Thyroid gland (tissue), 4 donors: ENCODE measurements at places on chromosomes 3 and 15.
A peak's percentile ranks its signal among the peaks of the same experiment; 100 is the strongest.

DNA sequence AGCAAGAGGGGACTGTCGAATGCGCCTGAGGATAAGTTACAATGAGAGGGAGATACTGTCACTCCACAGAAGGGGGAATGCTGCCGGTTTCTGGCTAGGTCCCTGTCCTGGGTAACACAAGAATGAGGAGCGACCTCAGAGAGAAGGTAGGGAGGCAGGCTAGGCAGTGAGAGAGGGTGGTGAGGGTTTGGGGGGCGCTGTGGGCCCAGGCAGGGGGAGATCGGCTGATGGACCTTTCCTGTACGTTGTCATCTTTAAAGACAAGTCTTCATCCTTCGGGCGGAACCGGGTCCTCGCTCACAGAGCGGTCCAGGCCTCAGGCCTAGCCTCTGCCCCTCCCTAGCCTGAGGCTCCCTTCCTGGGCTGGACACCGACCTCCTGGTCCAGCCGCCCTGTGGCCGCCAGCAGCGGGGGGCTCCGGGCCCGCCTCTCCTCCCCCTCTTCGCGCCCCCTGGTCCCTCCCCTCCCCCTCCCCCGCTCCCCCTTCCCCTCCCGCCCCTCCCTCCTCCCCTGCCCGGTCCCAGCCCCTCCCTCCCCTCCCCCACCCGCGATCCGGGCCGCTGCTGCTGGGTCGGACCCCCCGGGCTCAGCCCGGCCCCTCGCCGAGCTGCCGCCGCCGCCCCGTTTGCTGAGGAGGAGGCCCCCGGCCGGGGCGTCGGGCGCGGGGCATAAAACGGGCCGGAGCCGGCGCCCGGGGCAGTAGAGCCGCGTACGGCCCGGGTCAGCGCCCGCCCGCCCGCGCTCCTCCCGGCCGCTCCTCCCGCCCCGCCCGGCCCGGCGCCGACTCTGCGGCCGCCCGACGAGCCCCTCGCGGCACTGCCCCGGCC lies at the start of gene CHRD:
Gene CHRD, plus strand, starts transcription at position 697 of the 827 bp plus-strand sequence. CDS start 265 bp downstream, outside the sequence.
- DNase-seq = no peak

DNA sequence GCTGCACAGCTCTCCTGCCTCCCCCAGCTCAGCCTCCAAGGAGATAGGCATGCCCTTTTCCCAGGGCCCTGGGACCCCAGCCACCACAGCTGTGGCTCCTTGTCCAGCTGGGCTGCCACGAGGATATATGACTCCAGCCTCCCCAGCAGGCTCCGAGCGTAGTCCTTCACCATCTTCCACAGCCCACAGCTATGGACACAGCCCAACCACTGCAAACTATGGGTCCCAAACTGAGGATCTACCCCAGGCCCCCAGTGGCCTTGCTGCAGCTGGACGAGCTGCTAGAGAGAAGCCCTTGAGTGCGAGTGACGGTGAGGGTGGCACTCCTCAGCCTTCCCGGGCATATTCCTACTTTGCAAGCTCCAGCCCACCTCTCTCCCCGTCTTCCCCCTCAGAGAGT lies 20.5 kb upstream of the APEH start:
- no peak for DNase-seq

DNA sequence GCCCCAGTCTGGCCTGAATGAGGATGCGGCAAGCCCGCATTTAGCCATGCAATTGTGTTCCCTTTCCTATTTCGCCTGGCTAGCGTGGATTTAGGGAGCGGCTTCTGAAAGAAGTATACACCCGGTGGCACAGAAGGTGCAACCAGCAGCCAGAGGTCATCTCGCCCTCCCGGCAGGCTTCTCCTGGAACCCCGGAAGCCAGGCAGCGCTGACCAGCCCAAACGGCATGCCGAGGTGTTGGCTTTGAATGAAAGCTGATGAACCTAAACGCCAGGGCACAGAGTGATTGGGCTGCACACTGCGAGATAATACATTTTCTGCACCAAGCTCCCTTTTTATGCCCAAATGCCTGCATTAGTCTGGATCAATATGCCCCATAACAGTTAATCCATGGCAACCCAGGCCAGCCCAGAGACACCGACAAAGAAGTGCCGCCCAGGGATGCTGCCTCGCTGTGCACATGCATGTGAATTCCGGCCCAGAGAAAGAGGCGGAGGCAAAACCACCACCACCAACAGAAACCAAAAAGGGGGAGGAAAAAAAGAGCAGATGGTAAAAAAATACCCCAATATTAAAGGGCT lies 1.4 kb downstream of the SRGAP3 start:
- DNase-seq = peak; percentile 40

DNA sequence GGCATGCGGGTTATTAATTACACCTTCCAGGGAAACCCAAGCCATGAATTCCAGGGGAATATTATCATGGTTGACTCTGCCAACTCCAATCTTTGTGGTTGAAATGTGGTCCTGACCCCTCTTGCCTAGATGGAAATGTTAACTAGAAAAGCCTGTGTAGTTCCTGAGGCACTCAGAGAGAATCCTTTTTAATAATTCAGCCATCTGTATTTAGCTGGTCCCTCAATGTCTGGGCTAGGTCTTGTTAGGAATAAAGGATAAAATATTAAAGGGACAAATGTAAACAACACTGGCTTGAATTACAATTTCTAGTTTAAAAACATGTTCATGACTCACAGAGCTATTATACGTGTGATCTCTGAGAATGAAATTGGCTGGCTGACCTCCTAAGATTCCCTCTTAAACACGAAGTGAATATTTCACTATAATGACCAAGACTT lies 435.2 kb upstream of the SUCLG2 start:
- no peak for DNase-seq

DNA sequence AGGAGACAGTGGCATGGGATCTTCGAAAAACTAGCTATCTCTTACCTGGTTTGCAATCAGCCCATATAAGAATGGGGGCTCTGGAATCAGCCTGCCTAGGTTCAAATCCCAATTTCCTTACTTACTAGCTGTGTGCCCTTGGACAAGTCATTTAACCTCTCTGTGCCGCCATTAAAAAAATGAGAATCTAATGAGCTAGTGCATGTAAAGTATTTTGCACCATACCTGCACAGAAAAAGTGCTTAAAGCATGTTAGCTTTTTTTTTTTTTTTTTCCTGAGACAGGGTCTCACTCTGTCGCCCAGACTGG lies 181.8 kb downstream of the SHQ1 start:
- DNase-seq = no peak

- no peak for DNase-seq
Observed at GRCh38 chr15:62795700-62796695, 246.5 kb upstream of the TPM1 start.

- no peak for DNase-seq
Observed at GRCh38 chr3:48318713-48319468, 14.6 kb downstream of the SPINK8 start.

DNA sequence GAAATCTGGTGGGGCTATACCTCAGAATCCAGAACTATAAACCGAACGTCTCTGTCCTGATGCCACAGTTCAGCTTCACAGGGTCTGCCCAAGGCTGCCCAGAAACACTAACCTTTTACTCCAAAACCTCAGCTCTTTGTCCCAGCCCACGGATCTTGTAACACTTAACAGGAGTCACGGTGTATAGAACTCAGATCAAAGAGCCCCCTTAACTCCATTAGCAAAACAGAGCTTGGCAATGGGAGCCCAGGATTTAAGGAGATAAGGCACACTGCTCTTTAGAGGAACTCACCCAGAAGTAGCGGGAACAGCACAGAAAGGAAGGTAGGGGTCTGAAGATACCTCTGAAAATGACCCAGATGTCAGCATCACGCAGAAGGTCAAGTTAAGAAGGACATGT lies 68.8 kb upstream of the SOX14 start:
- no peak for DNase-seq

DNA sequence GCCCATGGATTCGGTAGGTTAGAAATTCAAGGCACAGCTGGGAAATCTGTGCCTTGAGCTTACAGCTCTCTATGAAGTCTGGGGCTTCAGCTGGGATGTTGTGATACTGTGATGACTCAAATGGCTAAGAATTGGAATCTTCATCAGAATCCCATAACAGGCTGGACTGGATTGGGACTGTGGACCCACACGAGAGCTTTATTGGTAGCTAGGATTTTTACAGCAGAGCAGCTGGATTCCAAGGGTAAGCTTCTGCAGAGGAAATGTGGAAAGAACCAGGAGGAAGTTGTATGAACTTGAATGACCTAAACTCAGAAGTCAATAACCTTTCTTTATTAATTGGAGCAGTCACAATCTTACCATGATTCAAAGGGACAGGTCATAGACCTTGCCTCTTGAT lies 1187.1 kb downstream of the ROBO1 start:
- DNase-seq = no peak

- DNase-seq = peak; percentile 31
Observed at GRCh38 chr15:96053031-96053780, 277.3 kb upstream of the NR2F2 start.

GRCh38 chr15:57923750-57924149 lies 141.8 kb downstream of the ALDH1A2 start:
- peak; percentile 48 for DNase-seq
